ENCODE measurements at places on chromosomes 3 and 15. TPM values are rescaled to one million over a fixed set of nuclear protein-coding genes. Genes with fewer than 3 reads are reported as not detected.

DNA sequence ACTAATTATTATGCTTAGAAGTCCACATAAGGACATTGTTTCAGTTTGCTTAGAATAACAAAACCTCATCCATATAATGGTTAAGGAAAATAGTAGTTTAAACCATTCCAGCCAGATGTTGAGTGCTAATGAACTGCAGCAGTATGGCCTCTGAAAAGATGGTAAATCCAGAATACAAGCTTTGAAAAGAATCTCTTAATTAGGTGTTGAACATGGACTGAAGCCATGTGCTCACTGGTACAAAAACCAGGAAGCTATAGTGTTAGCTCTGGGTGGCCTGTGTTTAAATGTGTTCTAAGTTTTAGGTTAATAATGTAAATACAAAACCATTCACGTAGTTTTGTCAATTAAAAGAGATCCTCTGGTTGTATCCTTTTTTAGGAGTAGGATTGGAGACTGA lies 78.2 kb downstream of the GALK2 start:
- no peak for DNase-seq

DNA sequence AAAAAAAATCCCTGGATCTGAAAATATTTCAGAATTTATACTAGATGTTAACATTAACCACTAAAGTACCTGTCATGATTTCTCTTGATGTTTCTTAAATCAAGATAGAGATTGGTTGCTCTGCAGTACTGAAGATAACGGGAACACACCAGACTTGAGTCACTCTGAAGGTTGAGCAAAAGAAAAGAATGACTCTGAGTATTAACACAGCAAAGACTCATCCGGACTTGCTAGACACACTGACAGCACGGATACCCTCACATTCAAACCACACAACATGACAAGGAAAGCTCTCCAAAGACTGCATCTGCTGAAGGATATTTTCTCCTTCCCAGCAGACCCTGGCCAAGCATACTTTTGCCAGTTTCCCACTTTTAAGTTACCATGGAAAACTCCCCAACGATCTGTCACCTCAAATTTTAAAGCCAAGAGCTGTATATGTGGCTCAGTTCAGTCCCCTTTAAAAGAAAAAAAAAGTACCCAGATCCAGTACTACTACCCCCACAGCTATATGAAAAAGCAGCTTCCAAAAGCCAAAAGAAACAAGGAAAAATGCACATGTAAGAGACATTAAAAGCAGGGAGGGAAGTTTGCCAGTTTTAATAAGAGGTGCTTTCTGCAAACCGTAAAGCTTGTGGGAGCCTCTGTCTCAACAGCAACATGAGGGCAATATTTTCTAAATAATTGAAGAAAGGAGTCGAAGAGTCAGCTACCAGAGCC lies 8.3 kb downstream of the EOGT start:
- no peak for DNase-seq

- DNase-seq: no peak
Observed at GRCh38 chr3:108406063-108406660, 104.2 kb downstream of the MYH15 start.

DNA sequence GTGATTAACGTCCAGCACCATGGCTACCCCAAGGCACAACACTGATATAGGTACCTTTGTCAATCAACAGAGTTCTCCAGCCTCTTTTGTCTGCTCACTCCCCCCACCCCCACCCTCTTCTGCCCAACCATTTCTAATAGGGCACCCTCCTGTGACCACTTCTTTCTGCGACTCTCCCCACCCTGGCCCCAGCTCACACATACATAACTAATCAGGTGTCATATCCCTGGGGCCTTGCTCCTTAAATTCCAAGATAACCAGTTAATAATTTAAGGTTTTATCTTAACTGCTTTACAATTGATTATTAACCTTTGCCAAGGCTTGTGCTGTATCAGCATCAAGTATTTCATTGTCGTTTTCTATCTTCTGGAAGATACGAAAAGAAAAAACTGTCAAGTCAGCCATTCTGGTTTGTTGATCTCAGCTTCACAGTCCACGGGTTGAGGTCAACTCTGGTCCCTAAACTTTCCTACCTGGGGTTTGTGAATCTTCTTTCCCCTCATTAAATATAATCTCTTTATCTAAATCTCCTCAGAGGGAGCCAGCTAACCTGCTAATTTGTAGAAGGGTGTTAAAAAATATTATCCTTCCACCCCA lies 27.3 kb upstream of the SLC28A2 start:
- DNase-seq: no peak

The CASR gene
- total RNA-seq: not detected

The TKT gene
- total RNA-seq: 1,008 TPM

The ARL13B gene
- total RNA-seq: 10.0 TPM
